ENCODE measurements at places on chromosomes 13 and 19.

GRCh38 chr19:364496-365287 lies 20.1 kb upstream of the MIER2 start:
- DNase-seq, result no peak

DNA sequence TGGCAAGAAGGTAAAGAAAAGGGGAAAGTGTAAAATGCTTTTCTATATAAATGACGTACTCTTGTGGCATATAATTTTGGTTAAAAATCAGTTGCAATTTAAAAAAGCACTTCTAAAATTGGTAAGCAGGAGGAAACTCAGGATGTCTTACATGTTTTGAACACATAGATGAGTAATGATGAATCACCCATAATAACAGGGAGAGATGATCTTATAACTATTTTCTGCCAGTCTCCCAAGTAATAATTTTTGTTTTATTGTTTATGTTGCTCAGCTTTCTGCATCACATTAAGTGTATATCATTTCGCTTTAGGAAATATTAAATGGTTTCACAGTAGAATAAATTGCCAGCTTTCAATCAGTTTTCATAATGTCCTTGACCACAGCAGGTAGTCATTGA lies 1430.7 kb upstream of the PCDH20 start:
- no peak for DNase-seq

DNA sequence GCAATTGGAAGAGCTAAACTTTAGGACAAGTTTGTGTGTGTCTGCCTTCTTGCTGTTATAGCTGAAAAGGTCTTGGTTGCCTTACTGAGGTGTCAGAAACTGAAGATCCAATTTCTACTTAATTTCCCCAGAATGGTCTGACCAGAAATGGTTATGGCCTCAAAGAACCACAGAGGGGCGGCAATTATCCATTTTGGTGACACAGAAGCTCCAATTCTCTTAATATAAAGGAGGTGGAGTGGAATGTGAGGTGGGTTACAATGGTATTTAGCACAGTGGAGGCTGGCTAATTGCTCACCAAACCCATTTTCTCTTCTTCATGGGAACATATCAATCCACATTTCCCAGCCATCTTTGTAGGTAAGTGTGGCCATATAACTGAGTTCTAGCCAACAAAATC lies 1157.2 kb downstream of the OLFM4 start:
- no peak for DNase-seq

GRCh38 chr13:70889163-70889562 lies 780.9 kb upstream of the KLHL1 start:
- DNase-seq, result no peak

Measured in femur (tissue), 1 donor.